ENCODE measurements at places on chromosomes 4 and X.
A peak's percentile ranks its signal among the peaks of the same experiment; 100 is the strongest.

DNA sequence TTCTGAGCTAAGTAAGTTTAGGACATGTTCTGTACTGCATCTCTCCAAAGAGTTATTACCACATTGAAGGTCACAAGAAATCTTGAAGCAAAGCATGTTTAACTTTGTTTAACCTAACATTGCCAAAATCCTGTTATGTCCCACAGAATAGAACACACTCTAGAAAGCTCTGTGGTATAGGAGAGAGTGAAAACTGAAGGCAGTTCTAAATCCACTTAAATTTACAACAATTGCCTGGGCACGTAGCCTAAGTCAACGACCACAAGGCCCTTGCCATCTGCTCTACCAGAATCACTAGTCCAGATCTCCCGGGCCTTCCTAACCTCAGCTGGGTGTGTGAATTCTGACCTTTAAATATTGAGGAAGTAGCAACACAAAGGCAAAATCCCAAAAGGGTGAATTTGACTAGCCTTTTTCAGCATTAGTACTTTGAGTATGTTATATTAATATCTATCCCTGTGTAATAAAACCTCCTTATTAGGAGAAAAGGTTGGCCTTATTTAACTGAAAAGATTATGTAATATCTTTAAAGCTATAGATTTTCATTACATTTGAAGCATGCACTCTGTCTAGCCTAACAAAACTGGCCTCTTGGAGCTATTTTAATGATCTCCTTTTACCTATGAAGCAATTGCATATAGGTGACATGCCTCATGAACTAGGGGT lies 4.5 kb upstream of the MAML3 start:
- DNase-seq: no peak

- DNase-seq: no peak
Observed at GRCh38 chr4:99219072-99219471, at the start of gene ADH6. Gene ADH6, minus strand, starts transcription at chr4:99219246. Its CDS starts 94 bp downstream, at chr4:99219152.

DNA sequence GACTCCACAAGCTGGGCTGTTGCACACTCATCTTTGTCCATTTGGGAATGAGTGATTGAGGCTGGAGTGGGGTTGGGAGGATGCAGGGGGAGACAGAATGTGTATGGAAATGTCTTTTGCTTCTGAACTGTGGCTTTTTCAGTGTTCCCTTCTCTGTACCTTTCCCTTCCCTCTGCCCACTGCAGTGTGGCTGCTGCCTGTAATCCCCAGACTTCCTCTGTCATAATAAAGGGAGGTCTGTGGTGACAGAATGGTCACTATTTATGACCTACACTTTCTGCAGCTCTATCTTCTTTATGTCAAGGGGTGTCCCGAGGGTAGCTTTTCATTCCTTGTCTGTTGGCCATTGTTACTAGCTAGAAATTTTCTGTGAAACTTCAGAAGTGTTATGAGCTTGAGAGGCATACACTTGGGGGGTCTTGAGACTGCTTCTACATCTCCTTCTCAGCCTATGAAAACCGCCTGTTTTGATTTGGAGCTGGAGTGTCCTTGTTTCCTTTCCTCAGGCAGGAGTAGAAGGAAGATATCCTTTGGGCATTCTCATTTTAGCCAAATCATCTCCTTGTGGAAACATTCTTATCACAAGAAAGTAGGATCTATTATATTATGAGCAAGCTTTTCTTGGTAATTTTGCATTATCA lies 63.0 kb downstream of the ANK2 start:
- DNase-seq: no peak

DNA sequence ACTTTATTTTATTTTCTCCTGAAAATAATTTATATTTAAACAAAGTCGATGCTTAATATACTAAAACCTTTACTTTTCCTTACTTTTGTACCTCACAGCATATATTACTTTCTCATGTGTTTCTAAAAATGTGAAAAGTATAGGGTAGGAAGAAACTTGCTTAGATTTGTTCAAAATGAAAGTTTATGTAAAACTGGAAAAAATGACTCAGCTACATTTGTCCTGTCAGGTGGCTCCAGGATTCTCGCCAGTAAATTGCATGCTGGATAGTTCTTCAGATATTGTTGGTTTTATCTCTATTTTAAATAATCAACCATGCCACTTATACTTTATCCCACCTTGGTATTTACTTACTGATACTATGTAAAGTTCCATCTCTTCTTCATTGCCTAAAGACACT lies 159.2 kb upstream of the NDST4 start:
- no peak for DNase-seq

DNA sequence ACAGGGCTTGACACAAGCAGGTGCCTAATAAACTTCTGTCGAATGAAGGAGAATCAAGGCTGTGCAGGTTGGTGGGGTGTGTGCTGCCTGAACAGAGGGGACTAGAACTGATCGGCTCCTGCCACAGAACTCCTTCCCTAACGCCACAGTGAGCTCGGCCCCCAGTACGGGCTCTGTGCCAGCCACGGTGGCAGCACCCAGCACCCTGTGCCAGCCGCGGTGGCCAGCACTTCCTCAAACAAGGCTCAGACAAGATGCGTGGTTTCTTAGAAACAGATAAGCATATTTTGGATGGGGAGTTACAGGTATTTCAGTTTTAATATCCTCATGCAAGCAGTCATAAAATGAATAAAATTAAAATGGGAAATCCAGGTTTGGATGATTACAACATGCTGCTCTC lies 26.0 kb upstream of the C4orf50 start:
- no peak for DNase-seq

DNA sequence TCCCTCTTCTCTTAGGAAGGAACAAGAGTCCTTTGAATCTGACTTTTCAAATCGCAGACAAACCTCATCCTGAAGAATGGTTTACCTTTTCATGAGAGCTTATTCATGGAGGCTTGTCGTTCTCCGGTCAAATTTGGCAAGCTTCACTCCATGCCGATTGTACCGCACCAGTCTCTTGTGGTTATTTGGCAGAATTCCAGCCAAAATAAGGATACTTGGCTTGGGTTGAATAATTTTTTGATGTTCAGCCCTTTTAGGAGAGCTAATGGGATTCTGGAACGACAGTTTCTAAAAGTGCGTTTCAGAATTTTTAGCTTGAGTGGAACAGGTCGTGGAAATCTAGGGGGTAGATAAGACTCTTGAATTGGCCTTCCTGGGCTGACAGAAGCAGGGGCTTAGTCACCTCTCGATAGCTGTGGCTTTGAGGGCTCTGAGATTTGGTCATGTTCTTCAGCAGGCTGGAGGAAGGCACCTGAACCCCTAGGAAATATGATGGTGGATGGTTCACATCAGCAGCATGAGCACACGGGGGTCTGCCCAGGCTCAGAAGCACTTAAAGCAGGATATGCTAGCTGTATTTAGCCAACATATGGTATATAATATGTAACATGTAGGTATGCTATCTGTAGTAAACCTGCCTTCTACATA lies 1.5 kb downstream of the KLHL2 start:
- peak; percentile 7 for DNase-seq

DNA sequence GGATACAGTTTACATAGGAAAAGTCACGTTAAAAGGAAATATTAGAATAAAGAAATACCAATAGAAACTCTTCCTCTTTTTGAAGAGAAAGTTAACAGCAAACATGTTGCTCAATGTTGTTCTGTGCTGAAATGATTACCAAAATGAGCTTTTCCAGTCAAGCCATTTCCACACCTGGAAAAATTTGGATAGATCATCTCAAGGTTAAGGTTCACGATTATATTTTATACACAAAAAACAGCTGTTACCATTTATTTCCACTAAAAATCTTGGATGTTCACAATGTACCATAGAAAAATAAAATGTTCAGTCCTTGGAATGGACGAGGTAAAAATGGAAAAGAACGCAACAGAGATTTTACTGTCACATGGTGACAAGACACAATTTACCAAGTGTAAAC lies 218.7 kb downstream of the SCFD2 start:
- no peak for DNase-seq

GRCh38 chr4:141870152-141870551 lies 233.8 kb downstream of the IL15 start:
- DNase-seq: no peak

- no peak for DNase-seq
Observed at GRCh38 chr4:44157611-44158277, 290.9 kb downstream of the KCTD8 start.

Measured in CD4-positive, alpha-beta T cell treated with Interleukin-21 for 1 hour (primary cell).